ENCODE measurements at places on chromosomes 1 and 21. TPM values are rescaled to one million over a fixed set of nuclear protein-coding genes. Genes with fewer than 3 reads are reported as not detected.

- H3K27me3 ChIP-seq: peaks cover 6% of the 10 kb centered on the region
- no peak for DNase-seq
- no peaks in the 10 kb centered on the region for H3K4me1 ChIP-seq
- H3K27ac ChIP-seq: no peak overlapping the region
- no peak overlapping the region for H3K4me3 ChIP-seq
- no peaks in the 10 kb centered on the region for H3K36me3 ChIP-seq
Observed at GRCh38 chr21:41758550-41758949, 8.3 kb downstream of the RIPK4 start.

GRCh38 chr1:101188331-101188730, 48.5 kb upstream of the S1PR1 start:
- no peaks in the 10 kb centered on the region for H3K4me1 ChIP-seq
- H3K27me3 ChIP-seq: no peaks in the 10 kb centered on the region
- no peaks in the 10 kb centered on the region for H3K36me3 ChIP-seq
- H3K4me3 ChIP-seq: no peak overlapping the region

GRCh38 chr21:38257667-38258066, 876 bp downstream of the KCNJ15 start:
- no peaks in the 10 kb centered on the region for H3K36me3 ChIP-seq
- H3K4me1 ChIP-seq: no peaks in the 10 kb centered on the region
- DNase-seq: no peak

DNA sequence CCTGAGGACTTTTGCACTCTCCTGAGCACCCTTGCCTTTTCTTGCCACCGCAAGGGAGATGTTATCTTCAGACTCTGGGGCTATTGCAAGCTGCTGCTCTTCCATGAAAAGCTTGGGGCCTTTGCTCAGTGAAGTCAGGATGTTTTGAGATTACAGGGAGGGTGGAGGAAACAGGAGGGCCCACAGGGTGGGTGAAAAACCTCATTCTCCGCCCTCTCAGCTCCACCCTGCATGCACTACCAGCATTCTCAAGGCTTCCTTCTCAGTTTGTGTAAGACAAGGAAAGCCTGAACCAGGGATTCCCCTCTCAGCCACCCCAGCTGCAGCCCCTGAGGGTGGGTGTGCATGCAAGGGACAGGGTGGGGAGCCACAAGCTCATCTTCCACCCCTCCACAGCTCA, 25.8 kb upstream of the ZNF648 start:
- H3K36me3 ChIP-seq: no peaks in the 10 kb centered on the region
- DNase-seq: no peak
- no peak overlapping the region for H3K4me3 ChIP-seq

GRCh38 chr1:224252479-224252878, 69.4 kb downstream of the DEGS1 start:
- no peak overlapping the region for H3K27ac ChIP-seq
- H3K4me3 ChIP-seq: no peak overlapping the region

GRCh38 chr1:200411406-200412257, 1.8 kb upstream of the ZNF281 start:
- no peak for DNase-seq
- H3K4me3 ChIP-seq: no peak overlapping the region
- no peak overlapping the region for H3K27ac ChIP-seq
- no peaks in the 10 kb centered on the region for H3K27me3 ChIP-seq
- H3K36me3 ChIP-seq: no peaks in the 10 kb centered on the region

- H3K4me3 ChIP-seq: no peak overlapping the region
- no peaks in the 10 kb centered on the region for H3K27me3 ChIP-seq
- H3K4me1 ChIP-seq: no peaks in the 10 kb centered on the region
Observed at GRCh38 chr1:170377440-170377839, 154.5 kb upstream of the GORAB start.

DNA sequence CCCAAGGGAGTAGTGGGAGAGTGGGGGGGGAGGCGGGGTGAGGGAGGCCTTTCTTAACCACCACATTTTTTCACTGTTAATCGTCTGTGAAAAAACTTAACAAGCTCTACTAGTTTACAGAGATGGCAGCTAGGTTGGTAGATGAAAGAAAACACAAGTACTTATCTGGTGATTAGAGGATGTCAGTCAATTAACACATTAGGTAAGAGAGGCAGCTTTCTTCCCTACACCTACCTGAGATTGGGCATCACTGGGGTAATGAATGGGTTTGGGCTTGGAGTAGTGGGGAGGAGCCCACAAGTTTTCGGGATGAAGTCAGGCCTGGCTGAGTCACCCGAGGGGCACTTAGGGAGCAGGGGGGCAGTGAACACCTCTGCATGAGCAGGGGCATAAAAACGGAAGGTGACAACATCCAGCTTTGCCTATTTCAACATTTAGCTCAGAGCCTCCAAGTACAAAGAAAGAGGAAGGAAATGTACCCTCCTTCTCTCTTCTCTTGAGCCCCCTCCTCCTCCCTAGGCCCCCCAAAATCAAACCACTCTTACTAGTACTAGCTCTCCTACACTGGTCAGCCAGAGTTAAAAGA, 2.5 kb downstream of the LBR start:
- peak overlapping the region; percentile 88 for H3K4me3 ChIP-seq
- H3K27ac ChIP-seq: peak overlapping the region; percentile 86
- H3K27me3 ChIP-seq: no peaks in the 10 kb centered on the region
- H3K36me3 ChIP-seq: no peaks in the 10 kb centered on the region

DNA sequence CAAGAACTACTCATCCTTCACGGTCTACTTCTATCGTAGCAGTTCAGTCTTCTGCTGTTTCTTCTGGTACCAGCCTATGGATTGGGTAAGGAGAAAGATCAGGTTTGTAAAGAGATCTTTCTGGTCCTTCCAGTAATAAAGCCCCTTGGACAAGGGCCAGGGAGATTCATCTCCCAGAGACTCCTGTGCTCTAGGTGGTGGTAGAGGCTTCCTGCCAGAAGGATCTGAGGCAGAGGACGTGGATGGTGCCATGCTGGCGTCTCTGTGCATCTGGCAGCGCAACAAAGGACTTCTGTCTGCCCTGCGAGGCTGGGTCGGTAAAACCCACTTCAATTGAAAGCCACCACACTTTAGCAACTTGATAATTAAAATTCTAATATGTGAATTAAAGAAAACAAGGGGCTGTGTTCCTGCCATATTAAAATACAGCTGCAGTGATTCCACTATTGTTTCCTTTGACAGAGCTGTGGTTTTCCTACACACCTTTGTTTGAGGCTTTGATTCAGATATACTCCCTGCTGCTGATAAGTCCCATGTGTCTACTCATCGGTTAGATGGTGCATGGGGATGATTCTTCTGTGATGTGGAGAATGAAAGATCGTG, 73.6 kb downstream of the ROR1 start:
- H3K36me3 ChIP-seq: no peaks in the 10 kb centered on the region
- no peaks in the 10 kb centered on the region for H3K27me3 ChIP-seq
- no peaks in the 10 kb centered on the region for H3K4me1 ChIP-seq
- H3K27ac ChIP-seq: no peak overlapping the region

DNA sequence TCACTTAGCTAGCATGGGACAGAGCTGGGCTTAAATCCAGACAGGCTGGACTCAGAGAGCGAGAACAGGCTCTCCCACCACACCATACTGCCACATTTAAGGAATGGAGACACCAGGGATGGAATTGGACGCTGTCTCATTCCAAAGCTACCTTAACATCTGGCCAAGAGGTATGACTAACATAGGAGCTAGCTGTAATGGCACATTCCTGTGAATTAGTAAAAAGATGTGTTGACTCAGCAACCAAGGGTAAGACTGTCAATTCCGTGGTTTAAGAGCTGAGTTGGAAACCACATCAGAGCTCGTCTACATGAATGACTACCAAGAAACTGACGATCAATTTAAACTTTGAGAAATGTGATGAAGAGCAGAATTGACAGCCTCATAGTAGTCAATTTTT, 8.3 kb upstream of the TNFRSF9 start:
- DNase-seq: peak; percentile 69
- no peak overlapping the region for H3K4me3 ChIP-seq
- no peaks in the 10 kb centered on the region for H3K36me3 ChIP-seq
- peaks cover 19% of the 10 kb centered on the region for H3K4me1 ChIP-seq
- H3K27me3 ChIP-seq: no peaks in the 10 kb centered on the region

DNA sequence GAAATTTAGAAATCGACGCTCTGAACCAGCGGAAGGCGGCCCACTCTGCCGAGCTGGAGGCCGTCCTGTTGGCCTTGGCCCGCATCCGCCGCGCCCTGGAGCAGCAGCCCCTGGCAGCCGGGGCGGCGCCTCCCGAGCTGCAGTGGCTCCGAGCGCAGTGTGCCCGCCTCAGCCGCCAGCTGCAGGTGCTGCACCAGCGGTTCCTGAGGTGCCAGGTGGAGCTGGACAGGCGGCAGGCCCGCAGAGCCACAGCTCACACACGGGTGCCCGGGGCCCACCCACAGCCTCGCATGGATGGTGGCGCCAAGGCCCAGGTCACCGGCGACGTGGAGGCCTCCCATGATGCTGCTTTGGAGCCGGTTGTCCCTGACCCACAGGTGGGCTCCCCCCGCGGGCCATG, 47.0 kb upstream of the DIP2A start:
- no peaks in the 10 kb centered on the region for H3K4me1 ChIP-seq
- no peak for DNase-seq
- no peak overlapping the region for H3K4me3 ChIP-seq
- H3K36me3 ChIP-seq: peaks cover 7% of the 10 kb centered on the region
- no peak overlapping the region for H3K27ac ChIP-seq

- DNase-seq: no peak
- H3K27ac ChIP-seq: no peak overlapping the region
- H3K4me1 ChIP-seq: peaks cover 21% of the 10 kb centered on the region
- no peak overlapping the region for H3K4me3 ChIP-seq
- H3K36me3 ChIP-seq: no peaks in the 10 kb centered on the region
Observed at GRCh38 chr1:43296207-43296606, 4.6 kb upstream of the TIE1 start.

DNA sequence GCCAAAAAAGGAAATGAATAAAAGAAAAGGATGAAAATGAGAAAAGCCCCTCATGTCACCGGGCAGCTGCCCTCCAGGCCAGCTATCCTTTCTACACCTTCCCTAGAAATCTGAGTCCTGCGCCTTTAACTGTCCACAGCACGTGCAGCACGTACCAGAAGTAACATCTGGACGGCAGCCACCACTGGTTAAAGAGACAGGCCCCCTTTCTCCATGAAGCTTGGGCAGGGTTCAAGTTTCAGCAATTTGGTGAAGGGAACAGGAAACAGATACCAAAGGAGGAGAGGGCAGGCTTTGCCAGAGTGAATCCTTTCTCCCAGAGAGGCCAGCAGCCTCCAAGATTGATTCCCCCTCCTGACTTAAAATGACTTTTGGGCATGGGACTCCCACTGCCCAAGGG, 3.6 kb upstream of the KIAA2013 start:
- DNase-seq: no peak
- no peaks in the 10 kb centered on the region for H3K27me3 ChIP-seq

The CACNA1S gene
- total RNA-seq: not detected

The ARHGAP30 gene
- 147 TPM for total RNA-seq

The HMGCL gene
- total RNA-seq: 25.3 TPM

The TSPEAR gene
- total RNA-seq: not detected

Measured in CD8-positive, alpha-beta memory T cell (primary cell).